ENCODE measurements at places on chromosomes 7 and 10.

DNA sequence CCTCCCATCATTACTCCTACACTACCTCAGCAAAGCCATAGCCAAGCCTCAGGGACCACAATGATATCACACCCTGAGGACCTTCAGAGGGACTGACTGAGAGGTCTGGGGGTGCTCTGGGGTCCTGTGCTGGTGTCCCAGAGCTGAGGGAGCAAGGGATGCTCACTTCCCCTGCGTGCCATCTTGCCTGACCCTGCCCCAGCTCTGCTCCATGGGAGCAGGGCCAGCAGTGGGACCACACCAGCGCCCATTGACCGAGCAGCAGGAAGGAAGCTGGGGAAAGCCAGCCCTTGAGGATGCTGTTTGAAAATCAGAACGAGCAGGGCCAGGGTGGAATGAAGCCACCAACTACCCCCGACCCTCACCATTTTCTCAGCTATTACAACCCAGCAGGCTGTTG, 103.0 kb downstream of the PARP12 start:
- DNase-seq, result no peak

- no peak for DNase-seq
Observed at GRCh38 chr10:105770524-105771212, 1129.6 kb downstream of the SORCS3 start.

DNA sequence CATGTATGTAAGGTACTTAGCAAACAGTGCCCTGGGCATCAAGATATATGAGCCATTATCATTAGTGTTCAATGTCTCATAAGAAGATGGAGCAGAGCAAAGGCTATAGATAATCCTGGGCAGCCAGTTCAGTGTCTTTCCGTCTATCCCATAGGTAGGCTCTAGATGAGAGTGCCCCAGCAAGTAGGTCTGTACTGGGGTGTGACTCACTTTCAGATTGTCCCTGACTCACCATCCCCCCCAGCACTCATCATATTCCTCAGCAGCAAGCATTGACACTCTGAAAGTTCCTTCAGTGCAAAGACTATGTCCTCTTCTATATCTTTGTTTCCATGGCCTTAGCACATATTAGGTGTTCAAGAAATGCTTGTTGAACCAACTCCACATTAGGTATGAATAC, 20.0 kb upstream of the FAM204A start:
- no peak for DNase-seq

DNA sequence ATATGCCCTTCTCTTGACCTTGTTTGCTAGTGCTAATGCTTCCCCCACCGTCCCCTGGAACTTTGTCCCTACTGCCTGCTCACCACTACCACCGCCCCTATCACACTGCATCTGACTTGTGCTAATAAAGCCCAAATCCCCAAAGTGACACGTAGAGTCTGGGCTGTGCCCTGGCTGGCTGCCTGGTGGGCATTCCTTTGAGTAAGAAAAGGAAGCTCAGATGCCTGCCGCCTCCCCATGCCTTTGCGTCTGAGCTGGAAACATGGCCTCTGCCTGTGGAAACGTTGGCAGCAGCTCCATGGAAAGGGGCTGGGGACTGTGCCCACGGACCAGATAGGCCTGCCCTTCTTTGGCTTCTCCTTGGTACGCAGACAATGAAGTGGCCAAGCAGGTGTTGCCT, 138.3 kb downstream of the CYP26A1 start:
- no peak for DNase-seq

GRCh38 chr7:30222515-30223215, 61.7 kb upstream of the ZNRF2 start:
- DNase-seq, result no peak

- DNase-seq, result peak; percentile 13
Observed at GRCh38 chr7:137958470-137959431, 43.1 kb downstream of the CREB3L2 start.

DNA sequence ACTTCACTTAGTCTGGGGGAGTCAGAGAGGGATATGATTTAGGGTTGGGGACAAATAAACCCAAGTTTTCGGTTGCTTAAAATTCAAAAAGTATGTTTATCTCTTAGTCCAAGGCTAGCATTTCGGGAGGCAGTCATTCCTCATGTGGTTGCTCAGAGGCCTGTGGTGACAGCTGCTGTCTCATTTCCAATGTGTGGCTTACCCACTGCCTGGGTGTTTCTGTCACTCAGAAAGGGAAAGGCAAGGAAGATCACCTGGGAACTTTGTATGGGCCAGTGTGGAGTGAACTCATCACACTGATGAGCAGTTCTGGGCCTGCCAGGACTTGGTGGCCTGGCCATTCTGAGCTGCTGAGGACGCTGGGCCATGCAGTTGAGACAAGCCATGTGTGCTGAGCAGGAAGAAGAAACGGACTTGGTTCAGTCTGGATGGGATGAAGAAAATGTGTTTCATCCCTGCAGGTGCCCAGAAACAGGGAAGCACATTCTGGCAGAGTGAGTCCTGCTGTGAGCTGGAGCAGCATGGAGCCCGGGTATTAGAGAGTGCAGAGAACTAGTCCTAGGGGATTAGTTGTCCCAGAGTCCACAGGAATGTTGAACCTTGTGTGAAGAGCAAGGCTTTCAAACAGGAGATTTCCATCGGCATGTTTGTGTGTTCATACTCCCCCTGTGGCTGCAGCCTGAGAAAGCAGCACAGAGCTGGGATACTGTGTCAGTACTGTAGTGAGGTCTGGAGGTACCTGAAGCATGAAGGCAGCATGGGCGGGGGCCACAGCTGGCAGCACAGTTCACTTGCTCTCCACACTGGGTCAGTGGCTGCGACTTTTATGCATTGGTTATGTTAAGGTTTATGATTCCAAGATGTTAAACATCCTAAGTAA, 211.1 kb upstream of the IGFBP3 start:
- no peak for DNase-seq

All from NCI-H2029 (cell line).